ENCODE measurements at places on chromosomes 6 and 20. TPM values are rescaled to one million over a fixed set of nuclear protein-coding genes. Genes with fewer than 3 reads are reported as not detected.

- DNase-seq = no peak
These were observed 79.1 kb downstream of the RIMS1 start for GRCh38 chr6:71965404-71965803.

GRCh38 chr6:152696522-152696921, 1.2 kb upstream of the MYCT1 start:
- no peak for DNase-seq

- DNase-seq = no peak
These were observed 46.1 kb downstream of the SLC13A3 start for GRCh38 chr20:46605181-46605580.

GRCh38 chr20:57662456-57663240, 42.4 kb upstream of the ZBP1 start:
- peak; percentile 49 for DNase-seq

GRCh38 chr6:31692353-31692752, 10.8 kb downstream of the ABHD16A start:
- DNase-seq = no peak

DNA sequence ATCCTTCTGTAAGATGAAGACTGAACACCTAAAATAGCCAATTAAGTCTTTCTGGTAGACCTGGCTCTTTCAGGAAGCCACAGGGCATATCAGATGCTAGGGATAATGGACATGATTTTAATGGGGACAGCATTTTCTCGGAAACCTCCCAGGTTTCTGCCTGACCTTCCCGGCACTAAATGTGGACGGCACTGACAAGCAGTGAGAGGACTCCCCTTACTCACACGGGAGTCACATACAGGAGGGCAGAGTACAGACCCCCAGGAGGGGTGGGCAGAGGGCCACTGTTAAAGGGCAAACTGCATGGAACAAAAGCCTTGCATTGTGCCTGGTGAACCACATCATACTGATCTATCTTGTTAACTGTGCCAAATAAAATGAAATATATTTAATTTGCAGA, 19.9 kb downstream of the PSMG4 start:
- peak; percentile 40 for DNase-seq

GRCh38 chr6:41432280-41432679, 96.9 kb downstream of the NCR2 start:
- DNase-seq = no peak

DNA sequence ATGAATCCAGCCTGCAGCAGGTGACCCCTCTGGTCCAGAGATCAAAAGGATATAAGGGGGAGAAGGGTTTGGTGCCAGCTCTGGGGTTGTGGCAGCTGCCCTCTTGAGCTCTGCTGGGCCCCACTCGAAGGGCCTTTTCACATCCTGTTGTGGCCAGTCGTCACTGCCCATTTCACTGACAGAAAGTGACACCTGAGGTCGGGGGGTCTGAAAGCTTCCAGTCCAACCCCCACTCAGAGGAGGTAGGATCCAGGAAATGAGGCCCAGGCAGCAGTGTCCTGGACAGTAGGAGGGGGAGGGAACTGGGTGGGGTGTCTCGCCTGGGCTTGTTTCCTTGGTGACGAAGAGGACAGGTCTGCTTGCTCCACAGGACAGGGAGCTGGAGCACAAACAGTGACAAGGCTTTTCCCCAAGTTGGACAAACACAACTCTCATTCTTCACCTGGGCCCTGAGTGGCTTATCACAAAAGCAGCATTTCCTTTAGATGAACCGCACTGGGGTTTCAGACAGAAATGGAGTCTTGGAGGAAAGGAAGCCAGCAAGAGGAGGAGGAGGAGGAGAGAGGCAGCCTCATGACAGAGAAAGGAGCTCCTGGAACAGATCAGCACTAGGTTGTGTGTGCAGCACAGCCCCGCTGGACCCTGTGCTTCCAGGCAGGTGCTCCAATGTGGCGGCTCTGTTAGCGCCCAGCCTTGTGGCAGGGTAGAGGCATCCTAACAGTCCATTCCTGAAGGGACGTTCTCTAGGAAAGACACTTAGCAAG, 11.0 kb downstream of the FRS3 start:
- DNase-seq = no peak

DNA sequence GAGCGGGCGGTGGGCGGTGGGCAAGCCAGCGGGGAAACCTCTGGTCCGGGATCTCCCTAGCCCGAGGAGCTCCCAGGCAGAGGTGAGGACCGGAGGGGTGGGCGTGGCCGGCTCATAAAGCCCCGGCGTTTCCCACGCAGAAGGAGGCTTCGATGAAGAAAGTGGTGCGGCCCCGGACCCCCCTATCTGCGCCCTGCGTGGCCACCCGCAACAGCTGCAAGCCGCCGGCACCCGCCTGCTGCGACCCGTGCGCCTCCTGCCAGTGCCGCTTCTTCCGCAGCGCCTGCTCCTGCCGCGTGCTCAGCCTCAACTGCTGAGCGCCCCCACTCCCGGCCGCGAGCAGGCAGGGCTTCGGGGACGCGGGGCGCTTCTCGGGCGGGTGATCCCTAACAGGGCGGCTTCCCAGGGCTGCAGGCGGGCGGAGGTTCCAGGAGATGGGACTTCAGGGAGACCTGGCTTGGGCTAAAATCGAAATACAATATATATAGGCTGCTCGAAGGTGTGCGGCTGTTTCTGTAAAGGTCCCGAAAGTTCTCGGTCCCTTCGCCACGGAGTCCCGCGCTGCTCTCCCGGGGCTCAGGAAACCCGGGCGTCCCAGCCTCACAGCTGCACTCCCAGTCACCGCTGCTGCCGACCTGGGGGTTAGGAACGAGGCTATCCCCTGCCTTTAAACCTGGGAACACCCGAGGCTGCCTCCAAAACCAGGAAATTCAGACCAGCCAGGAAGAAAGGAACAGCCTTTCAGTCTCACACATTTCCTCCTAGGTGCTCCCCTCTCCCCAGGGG, 27.8 kb downstream of the ASIP start:
- no peak for DNase-seq

GRCh38 chr20:48736636-48737035, 91.2 kb downstream of the PREX1 start:
- no peak for DNase-seq

DNA sequence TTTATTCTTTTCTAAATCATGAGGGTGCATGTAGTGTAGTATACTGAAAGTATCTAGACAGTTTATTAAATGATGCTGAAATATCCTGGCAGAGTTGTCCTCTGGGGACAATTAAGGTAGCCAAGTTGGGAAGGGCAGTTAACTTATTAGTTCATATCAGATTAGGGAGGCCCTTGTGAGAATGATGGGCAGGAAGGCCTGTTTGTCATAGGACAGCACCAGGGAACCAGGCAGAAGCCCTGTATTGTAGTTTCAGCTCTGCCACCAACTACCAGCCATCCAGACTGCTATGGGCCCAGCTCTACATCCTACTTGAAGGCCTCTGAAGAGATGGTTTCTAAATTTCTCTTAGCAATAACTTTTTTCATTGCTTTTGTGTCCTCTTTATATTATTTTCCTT, 4.0 kb downstream of the MYLIP start:
- DNase-seq = no peak

DNA sequence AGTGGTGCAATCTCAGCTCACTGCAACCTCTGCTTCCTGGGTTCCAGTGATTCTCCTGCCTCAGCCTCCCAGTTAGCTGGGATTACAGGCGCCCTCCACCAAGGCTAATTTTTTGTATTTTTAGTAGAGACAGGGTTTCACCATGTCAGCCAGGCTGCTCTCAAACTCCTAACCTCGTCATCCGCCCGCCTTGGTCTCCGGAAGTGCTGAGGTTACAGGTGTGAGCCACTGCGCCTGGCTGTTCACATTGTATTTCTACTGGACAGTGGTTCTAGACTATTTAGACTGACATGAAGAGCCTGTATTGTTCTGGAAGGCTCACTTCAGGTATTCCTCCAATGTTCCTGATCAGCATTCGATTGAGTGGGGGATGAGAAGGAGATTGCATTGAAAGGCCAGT, 14.8 kb upstream of the OVOL2 start:
- no peak for DNase-seq

GRCh38 chr6:149043476-149044130, 273.9 kb upstream of the TAB2 start:
- DNase-seq = no peak

GRCh38 chr6:123805921-123806320, 2.3 kb downstream of the NKAIN2 start:
- no peak for DNase-seq

DNA sequence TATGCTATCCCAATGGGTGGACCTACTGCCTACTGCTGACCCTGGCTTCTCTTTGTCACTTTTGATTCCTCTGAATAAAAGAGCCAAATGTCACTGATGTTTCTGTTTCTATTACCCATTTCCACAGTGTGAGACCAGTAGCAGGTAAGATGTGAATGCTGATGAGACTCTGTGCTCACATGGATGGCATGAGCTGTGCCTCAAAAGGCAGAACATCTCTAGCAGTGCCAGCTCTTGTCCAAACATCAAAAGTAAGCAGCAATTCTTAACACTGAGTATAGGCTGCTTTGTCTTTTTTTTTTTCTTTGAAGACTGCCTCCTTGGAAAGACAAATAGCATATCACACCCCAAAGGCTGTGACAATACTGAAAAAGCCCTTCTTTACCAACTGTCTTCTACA, 459.2 kb upstream of the RUNX2 start:
- no peak for DNase-seq

DNA sequence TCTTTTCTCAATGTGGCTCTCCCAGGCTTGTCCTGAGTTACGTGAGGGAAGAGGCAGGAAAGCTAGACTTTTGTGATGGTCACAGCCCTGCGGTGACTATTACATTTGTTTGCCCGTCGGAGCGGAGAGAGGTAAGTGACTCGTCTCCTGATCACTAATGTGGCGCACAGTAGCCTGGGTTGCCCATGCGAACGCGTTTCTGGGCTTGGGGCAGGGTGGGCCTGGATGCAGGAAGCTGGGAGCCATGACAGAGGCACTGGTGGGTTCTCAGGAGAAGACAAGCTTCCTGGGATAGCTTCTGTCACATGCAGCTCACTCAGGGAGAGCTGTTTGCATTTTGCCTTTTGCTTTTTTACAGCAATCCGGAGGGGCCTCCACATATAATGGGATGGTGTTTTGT, 60.6 kb downstream of the IGF2R start:
- no peak for DNase-seq

GRCh38 chr6:161347988-161348627, 74.2 kb upstream of the AGPAT4 start:
- no peak for DNase-seq

The SYTL3 gene
- total RNA-seq = 2.8 TPM

The HCK gene
- 5.0 TPM for total RNA-seq

The SSTR4 gene
- not detected for total RNA-seq

The GGT7 gene
- 10.2 TPM for total RNA-seq

The SLC22A2 gene
- total RNA-seq = not detected

The KCNQ5 gene
- total RNA-seq = 0.30 TPM
